NCI-H2171 treated with DMSO at 0.1 percent for 48 hours (cell line): ENCODE measurements at places on chromosomes 1 and 21.
A peak's percentile ranks its signal among the peaks of the same experiment; 100 is the strongest.

GRCh38 chr1:247530785-247531184, 5.5 kb downstream of the OR2C3 start:
- no peak for DNase-seq

DNA sequence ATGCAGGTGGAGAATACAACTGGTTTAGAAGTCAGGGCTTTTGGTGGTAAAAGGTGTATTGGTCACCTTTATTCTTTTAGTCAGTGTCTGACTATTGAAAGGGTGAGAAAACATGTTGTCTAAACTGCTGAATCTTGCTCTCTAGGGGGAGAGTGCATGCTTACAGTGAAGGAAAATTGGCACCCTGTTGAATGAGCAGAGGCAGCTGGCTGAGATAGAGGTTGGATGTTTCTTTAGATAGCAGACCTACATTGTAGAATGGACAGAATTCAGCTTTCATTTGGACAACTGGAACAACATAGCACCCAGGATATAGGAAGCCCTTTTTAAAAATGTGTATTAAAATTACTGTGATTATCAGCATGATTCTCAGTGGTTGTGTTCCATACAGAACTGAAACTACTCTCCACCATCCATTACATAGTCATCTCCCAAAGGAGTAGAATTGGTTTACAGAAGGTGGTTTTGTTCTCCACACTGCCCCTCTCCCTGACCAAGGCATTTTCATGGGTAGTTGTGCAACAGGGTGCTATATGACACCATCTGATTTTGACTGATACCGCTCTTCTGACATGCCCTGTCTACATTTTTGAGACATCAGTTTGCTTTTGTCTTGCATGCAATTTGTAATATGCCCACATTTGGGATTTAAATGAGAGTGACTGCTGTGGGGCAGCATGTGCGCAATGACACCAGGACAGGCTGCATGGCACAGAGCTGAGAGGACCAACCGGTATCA, 16.2 kb downstream of the RHOU start:
- no peak for DNase-seq

DNA sequence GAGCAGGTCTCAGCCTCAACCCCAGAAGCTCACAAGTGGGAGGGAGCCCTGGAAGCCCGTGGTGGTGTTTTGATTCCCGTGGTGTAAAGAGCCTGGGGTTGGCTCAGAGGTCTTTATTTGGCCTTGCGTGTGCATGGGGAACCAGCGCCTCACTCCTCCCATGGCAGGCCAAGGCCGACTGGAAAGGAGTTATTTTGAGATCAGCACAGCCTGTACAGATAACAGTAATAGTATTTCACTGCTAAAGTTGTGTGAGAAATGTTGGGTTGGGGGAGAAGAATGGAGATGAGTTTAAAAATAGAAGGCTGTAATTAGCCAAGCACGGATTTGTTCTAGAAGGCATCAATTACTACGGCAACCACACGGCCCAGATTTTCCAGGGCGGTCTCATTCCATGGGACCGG, 186.5 kb downstream of the DYRK1A start:
- no peak for DNase-seq

DNA sequence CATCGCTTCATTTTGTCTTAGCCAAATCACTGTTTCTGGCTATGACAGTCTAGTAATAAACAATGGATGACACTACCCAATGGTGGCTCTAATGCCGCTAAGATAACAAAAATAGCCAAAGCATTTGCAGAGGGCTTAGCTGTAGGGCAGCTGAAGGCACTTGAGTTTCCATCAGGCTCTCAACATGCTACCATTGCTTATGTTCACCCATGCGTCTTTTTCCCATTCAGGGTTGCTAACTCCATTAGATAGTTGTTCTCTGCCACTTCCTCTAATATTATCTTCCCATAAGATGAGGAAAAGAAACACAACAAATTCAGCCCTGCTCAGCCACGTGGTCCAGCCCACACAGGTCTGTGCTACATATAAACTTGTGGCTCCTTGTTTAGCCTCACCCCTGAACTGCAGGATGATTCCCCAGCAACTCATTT, 159.6 kb downstream of the TOMM20 start:
- no peak for DNase-seq

- no peak for DNase-seq
Observed at GRCh38 chr1:161953256-161953920, 70.3 kb downstream of the OLFML2B start.

DNA sequence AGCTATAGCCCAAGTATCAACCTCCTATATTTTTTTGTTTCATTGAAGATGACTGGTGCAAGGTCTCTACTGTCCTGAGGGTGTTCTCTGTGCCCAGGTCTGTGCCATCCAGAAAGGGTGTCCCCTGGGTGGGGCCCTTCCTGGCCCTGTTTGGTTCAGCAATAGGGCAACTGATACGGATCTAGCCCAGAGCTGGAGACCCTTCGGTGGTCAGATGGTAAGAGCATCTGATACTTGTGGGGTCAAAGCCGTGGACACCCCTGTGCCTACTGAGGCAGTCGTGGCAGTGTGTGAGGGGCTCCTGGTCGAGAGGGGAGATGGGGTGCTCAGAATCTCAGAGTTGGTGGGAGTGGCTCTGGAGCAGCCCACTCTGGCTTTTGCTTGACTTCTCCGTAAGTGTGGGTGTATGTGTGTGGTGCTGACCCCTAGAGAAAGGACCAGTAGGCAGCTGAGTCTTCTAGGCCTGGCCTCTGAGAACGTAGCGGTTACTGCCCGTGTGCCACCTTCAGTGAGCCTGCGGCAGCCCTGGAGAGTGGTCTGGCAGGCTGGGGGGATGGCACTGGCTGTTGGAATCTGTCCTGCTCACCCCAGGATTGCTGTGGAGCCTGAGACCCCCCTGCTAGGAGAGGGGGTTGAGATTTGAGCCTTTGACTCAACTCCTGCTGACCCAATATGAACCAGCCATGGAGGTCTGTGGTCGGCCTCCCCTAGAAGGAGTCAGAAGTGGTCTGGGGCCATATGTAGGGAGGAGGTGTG, 2.7 kb downstream of the AMPD2 start:
- DNase-seq: no peak

- DNase-seq: peak; percentile 45
Observed at GRCh38 chr1:177945943-177946650, 23.8 kb downstream of the SEC16B start.

DNA sequence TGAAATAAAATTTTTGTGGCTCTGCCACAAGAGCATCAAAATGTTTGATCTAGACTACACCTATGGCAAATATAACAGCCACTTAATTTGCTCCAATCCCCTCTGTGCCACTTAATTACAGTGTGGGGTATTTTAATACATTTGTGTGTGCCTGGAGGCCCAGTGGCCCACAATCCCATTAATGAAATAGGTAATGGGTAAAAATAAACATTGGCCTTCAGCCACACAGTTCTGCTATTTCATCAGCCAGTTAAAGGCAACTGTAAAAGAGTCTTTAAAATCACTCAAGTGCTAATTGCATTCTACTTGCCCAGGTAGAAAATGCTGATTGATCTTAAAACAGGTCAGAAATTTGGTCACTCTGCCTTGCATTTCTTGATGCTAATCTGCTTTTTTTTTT, 151.6 kb upstream of the UBE2U start:
- DNase-seq: no peak

GRCh38 chr21:17491716-17492414, 21.0 kb upstream of the CXADR start:
- no peak for DNase-seq

DNA sequence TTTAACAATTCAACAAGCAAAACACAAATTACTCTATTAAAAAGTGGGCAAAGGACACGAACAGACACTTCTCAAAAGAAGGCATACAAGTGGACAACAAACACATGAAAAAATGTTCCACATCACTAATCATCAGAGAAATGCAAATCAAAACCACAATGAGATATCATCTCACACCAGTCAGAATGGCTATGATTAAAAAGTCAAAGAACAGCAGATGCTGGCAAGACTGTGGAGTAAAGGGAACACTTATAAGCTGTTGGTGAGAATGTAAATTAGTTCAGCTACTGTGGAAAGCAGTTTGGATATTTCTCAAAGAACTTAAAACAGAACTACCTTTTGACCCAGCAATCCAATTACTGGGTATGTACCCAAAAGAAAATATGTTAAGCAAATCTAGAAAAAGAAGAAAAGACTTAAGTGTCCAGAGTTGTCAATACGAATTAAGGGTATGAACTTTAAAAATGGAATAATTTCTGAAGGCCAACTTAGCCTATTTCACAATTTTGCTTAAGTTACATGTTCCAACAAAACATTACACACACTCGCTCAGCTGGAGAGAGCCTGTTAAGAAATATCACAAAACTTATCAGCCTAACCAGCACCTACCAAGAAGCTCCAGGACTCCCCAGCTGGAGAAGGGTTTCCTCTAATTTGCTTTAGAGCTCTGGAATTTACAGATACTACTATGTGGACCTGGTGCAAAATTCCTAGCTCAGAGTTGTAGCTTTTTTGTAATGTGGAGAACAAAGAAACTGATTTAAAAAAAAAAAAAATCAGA, 232.1 kb downstream of the DUSP10 start:
- DNase-seq: no peak

GRCh38 chr1:64043976-64044375, 159.4 kb upstream of the UBE2U start:
- DNase-seq: no peak

- peak; percentile 92 for DNase-seq
Observed at GRCh38 chr1:231679109-231679508, 52.5 kb downstream of the DISC1 start.

DNA sequence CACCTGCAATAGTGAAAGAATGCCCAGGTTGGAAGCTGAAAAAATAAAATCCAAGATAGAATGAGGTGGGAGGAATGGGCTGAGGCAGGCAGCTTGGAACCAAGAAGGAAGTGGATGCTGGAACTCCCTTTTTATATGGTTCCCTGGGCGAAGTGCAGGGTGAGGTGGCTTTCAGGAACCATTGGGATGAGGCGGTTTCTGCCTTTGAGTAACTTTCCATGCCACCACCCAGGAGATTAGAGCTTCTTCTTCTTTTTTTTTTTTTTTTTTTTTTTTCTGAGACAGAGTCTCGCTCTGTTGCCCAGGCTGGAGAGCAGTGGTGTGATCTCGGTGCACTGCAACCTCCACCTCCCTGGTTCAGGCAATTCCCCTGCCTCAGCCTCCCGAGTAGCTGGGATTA, 17.8 kb upstream of the MRPS6 start:
- DNase-seq: no peak

GRCh38 chr1:24341260-24341659, 22.1 kb downstream of the GRHL3 start:
- DNase-seq: peak; percentile 98

DNA sequence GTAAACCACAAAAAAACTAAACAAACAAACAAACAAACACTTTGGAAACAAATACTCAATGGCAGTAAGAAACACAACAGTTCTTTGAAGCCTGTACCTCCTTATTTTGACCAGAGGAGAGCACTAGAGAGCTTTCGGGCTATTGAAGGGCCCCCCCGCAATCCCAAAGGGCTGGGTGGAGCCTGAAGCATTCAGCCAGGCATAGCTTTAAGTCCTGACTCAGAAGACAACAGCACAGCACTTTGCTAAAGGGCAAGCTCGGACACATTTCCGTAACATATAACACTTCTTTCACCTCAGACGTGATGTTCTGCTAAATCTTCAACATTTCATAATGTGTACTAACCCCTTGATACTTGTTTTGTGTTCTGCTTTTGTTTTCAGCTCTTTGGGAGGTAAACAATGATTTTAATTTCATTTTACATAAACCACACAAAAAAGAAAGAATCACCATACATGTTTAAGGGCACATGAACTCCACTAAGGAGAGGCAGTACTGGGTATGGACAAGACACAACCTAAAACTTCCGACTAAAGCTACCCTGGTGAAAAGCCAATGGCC, 9.7 kb upstream of the SHCBP1L start:
- DNase-seq: peak; percentile 90

GRCh38 chr1:163231385-163231784, 28.7 kb upstream of the RGS5 start:
- no peak for DNase-seq

DNA sequence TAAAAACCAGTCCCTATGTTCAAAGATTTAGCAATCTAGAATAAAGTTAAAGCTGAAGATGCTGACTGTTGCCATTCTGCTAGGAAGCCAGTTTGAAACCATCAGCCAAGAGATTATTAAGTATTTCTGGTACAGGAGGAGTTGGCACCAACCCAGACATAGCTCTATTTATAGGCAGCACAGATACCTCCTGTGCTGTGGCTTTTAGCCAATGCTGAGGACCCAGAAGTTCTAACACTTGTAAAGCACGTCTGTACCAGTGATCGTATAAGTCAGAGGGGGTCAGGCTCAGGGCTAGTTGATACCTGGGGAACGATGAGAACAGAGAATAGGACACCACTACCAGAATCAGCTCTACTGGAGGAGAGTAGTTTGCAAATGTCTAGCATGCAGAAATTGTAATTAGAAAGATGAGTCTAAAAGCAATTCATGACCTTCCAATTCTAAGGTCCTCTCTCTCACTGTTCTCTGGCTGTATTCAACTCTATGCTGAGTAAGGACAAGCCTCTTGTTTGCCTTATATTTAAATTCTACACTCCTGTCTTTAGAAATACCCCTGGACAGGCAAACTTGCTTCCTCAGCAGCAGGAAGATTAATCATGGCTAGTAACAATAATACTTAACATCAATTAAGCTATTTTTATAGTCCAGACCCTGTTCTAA, 96.8 kb upstream of the PALMD start:
- DNase-seq: peak; percentile 87

GRCh38 chr1:240575981-240576662, 35.8 kb downstream of the GREM2 start:
- no peak for DNase-seq

GRCh38 chr1:201754353-201754752, 74.6 kb upstream of the IPO9 start:
- no peak for DNase-seq

- peak; percentile 30 for DNase-seq
Observed at GRCh38 chr1:15430787-15431570, 7.3 kb upstream of the CTRC start.

DNA sequence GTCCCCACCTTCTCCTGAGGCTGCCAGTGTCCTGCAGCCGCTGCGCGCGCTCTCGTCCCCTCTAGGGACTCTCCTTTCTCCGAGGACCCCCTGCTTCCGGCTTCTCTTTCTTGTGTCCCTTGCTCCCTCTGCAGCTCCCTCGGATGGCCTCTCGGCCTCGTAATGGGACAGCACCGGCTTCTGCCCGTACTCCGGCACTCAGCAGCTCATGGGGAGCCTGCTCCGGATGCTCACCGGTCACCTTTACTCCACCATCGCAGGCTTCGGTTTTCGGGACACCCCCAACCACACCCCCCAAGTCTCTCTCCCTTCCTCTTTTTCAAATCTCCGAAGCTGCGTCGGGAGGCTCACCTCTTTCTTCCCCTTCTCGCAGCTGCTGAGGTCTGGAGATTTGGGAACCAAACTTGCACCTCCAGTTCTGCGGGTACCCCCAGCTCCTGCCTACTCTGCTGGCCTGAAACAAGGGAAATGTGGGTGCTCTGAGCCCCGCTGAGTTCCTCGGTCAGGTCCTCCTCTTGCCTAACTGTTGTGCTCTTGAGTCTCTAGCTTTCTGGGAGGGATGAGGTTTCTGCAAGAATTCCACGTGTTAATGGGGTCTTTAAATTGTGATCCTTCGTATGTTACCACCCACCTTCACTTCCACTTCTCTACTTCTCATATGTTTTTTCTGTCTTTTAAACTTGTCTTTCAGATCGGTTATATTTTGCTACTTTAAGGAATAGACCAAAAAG, 930 bp downstream of the CDC14A start:
- peak; percentile 34 for DNase-seq

- no peak for DNase-seq
Observed at GRCh38 chr1:116545359-116545705, 25.5 kb downstream of the CD58 start.
